Stimulated activated CD8-positive, alpha-beta memory T cell treated with anti-CD3 and anti-CD28 coated beads, Interleukin-15, amount 100 ng/mL, for 24 hours (primary cell): ENCODE measurements at places on chromosomes 6 and 20.

DNA sequence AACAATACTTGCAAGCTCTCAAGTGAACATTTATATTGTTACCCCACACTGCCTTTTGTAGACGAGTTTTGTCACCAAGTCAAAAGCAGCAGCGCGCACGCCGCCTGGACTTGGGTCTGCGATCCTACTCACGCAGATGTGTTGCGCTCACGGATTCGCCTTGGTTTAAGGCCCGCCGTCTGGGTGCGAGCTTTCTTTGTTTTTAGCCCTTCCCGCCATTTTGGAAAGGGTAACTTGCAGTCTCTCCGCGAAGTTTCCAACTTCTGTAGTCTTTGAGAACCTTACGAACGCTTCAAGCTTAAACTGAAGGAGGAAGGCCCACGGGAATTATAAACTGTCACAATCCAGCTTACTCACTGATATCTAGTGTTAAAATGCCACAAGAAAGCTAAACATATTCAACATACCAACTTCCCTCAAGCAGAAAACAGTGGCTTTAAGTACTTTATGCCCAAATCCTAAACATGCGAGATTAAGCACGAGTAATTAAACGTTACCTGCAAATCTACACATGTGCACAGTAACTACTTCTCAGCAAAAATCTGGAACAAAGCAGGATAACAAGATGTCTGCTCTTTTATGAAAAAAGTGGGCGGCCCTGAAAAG is 80.4 kb upstream of the BTN3A2 start:
- no peak for DNase-seq

DNA sequence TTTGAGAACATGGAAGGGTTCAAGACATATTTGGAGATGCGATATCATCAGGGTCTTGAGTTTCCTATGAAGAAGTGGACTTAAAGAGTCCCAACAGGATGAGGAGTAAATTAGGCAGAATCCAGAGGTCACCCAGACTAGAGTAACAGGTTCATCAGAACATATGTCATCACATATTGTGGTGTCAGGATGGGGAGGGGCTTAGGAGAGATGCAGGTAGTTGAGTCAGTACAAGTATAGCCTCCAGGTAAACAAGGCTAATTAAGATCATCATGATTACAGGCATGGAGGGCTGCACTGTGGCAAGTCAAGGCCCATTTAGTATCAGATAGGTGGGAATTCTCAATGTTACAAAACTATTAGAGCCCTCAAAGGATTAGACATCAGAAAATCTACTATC is 90.1 kb upstream of the PAK5 start:
- no peak for DNase-seq

DNA sequence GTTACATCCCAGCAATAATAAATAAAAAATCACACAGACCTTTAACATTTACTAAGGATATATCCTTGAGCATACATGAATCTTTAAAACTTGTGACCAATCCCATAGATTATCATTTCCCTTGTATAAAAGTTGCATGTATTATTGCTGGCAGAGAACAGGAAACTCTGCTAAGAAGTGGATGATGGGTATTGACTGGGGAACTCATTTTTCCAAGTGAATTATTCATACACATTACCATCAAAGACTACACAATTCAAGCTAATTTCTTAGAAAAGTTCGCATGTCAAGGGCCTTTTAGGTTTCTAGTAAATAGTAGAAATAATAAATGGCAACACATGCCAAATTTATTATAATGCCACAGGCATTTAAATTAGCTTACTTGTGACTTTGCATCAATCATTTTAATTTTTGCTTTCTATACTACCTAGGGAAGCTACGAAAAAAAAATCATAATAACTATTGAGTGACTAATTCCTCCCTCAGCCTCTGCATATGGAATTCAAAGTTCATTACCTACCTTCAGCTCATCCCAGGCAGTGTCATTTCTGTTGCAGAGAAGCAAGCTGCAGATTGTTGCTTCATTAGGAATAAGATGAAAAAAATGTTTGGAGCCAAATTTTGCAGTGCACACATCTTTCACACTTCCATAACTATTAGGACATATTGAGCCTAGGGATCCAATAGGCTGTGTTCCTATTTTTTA is 25.8 kb downstream of the MKKS start:
- DNase-seq: no peak

DNA sequence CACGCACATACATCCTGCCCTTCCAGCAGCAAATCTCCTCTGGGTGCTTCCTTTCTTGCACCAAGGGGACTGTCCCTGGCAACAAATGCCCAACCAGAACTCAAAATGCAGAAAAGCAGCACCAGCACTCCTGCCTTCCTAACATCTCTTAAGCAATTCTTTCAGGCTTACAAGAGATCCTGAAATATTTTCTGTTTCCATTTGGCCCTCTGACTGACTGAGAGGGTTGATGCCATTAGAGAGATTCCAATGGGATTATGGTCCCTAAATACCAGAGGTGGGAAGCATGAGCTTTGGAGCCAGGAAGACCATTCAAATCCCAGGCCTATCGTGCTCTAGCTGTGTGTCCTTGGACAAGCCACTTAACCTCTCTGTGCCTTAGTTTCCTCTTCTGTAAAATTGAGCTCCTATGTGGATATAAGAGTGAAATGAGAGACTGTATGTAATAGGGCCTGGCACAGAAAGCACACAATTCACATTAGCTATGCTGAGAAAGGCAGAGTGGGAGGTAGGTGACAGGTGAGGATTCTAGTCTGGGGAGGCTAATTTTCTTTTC is 56.8 kb downstream of the PRDM1 start:
- no peak for DNase-seq

DNA sequence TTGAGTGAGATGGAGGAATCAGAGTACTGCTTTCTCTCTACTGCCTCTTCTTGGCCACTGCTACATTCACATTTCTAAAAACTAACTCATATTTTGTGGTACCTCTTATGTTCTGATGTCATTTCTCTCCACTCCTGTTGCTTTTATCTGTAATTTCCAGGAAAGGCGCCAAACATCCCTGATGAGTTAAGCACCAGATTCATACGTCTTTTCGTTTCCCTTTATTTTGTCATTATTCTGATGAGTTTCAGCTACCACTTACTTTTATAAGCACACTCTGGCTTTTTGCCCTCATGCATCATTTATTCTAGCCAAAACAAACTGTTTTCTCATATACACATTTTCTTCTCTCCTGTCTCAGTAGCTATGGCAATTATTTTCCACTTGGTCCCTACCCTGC is 680.0 kb downstream of the RNF144B start:
- no peak for DNase-seq

- DNase-seq: no peak
Measured at GRCh38 chr20:49699200-49699992, 14.3 kb downstream of the B4GALT5 start.

DNA sequence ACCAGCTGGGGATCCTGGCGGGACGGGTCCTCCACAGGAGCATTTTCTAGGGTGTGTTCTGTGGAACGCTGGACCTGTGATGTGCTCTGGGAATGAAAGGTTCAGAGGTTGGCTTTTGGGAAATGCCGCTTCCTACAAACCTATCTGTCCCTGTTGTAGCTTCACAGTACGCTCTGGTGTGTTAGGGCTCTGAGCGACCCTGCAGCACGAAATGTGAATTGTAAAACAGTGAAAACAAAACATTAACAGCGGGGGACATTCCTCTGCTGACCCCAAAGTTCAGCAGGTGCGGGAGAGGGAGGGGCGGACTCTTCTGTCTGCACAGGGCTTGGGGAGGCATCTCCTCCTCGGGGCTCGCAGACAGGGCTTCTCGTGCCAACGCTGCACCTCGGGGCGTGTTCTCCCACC is 155.9 kb downstream of the NRN1 start:
- DNase-seq: no peak

GRCh38 chr6:159074120-159074684 is 29.4 kb upstream of the TAGAP start:
- DNase-seq: no peak

- DNase-seq: no peak
Measured at GRCh38 chr20:18440403-18440802, 26.4 kb downstream of the DZANK1 start.

DNA sequence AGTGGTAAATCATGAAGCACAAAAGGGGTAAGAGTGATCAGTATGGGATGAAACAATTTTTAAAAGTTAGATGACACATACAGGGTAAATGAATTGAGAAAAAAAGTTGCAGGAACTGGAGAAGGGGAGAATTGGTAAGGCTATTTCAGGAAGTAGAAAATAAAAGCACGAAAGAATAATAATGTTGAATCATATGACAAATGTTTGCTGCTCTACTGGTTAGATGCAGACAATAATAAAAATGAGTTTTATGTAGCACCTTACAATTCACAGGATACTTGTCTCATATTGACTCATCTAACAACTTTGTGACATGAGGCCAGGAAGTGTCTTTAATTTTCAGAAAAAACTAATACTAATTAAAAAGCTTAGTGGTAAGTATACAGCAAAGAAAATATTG is 566.5 kb upstream of the MARCKS start:
- DNase-seq: no peak

DNA sequence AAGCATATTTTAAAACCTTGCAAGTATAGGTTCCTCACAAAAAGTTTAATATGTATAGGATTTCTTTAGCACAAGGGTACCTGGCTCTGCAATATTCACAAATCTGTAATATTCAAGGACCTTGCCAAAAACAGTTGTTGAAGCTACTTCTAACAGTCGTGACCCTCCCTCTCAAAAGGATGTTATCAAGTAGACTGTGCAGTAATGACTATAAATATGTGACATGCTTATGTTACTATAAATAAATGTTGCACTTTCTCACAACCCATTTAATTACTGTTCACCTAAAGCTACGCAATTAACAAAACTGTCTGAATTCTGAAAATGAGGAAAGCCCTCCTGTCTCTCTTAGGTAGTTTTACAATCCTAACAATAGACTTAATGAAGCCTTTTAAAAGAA is 41.8 kb downstream of the FYN start:
- DNase-seq: no peak

- DNase-seq: no peak
Measured at GRCh38 chr6:5894357-5894756, 112.4 kb downstream of the NRN1 start.
